ENCODE measurements at places on chromosomes 12 and 14.

DNA sequence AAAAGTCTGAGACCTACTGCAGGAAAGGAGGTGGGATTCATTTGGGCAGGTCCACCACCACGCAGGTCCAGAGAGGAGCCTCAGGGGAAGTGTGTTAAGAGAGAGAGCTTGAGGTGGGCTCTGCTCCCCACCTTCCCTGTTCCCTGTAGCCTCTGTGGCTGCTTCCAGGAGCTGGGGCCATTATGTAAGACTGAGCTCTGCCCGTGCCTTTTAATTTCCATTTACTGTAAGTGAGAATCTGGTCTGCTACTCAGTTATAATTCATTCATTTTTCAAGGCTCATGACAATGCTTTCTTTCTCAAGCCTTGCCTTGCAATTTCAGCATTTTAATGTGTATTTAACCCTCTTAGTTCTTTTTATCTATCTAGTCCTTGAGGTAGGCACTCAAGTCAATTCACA is 8.3 kb downstream of the SLC4A8 start:
- peaks cover 5% of the 10 kb centered on the region for H3K4me1 ChIP-seq
- H3K36me3 ChIP-seq: no peaks in the 10 kb centered on the region
- no peaks in the 10 kb centered on the region for H3K27me3 ChIP-seq
- no peak for DNase-seq

DNA sequence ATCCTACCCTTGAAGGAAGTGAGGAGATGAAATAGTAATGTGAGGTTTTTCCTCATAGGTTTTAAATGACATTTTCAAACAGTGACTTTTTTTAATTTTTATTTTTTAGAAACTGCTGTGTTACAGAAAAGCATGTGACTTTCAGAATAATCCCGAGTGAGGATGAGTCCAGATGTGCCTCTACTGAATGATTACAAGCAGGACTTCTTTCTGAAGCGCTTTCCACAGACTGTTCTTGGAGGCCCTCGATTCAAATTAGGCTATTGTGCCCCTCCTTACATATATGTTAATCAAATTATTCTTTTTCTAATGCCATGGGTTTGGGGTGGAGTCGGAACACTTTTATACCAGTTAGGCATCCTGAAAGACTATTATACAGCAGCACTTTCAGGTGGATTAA is 15.8 kb downstream of the PCNX4 start:
- DNase-seq: no peak
- peaks cover 18% of the 10 kb centered on the region for H3K4me1 ChIP-seq
- no peak overlapping the region for H3K4me3 ChIP-seq
- peaks cover 4% of the 10 kb centered on the region for H3K36me3 ChIP-seq
- H3K27me3 ChIP-seq: no peaks in the 10 kb centered on the region

DNA sequence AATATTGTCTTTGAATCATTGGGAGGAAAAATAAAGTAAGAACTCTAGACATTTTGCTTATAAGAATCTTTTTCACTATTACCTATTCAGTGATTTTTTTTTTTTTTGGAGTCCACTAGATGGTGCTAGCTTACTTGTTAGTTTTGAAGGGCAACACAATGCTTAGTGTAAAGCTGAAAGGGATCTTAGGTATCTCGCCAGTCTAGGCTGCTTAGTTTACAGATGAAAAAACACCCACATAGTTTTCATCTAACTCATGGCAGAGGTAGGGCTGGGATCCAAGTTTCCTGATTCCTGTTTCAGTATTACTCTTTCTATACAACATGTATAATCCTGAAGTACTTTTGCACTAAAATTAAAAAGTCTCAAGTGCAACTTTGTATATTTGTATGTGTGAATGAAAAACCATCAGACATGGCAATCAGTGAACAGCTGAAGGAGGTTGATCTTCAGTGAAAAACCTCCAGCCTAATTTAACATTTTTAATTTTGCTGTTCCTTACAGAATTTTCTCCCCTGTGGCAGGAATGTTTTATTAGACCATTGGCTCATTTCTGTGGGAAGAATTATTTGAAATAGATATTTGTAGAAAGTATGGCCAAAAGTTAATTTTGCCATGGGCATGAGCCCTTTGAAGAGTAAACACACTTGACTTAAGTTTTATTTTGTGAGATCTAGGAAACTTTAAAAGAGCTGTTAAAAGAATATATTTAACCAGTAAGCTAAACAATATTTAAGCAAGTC is 40.7 kb downstream of the LRRIQ1 start:
- no peaks in the 10 kb centered on the region for H3K27me3 ChIP-seq
- H3K27ac ChIP-seq: no peak overlapping the region
- no peak overlapping the region for H3K4me3 ChIP-seq
- no peaks in the 10 kb centered on the region for H3K4me1 ChIP-seq
- DNase-seq: no peak

DNA sequence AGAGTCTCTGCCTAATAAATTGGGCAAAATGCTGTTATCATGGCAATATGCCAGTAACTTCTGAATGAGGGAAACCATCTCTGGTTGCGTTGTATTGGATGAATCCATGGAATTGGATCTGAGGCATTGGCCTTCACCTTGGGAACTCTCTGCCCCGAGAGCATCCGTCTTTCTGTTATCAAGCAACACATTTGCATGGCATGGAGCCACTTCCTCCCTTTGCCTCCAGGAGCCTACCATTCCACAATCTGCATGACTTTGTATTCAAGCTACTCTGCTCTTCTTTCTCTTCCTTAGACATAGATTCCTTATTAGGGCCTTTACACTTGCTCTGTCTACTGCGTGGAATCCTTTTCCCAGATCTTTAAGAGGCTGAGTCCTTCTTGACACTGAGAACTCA is 57.2 kb downstream of the RIC8B start:
- H3K36me3 ChIP-seq: peaks cover 7% of the 10 kb centered on the region
- no peak for DNase-seq
- no peak overlapping the region for H3K4me3 ChIP-seq
- no peak overlapping the region for H3K27ac ChIP-seq
- peaks cover 16% of the 10 kb centered on the region for H3K4me1 ChIP-seq

DNA sequence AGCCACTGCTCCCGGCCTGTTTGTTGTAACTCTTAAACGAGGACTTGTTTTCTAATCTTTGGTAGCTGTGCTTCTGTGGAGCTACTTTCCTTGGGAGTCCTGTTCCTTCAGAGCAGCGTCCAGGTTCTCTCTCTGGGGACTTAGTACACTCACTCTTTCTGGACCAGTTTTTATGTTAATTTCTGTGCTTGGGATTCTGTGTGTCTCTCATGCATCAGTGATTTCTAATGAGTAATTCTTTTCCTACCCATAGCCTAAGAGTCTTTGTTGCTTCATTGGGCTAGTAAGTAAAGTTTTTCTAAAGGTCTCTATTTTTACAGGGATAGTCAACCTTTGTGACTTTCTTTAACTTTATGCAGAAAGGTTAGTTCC is 289.3 kb downstream of the FBXL14 start:
- H3K36me3 ChIP-seq: peaks cover 5% of the 10 kb centered on the region
- H3K4me3 ChIP-seq: no peak overlapping the region
- no peak overlapping the region for H3K27ac ChIP-seq
- DNase-seq: no peak
- H3K4me1 ChIP-seq: peaks cover 4% of the 10 kb centered on the region

- peaks cover 4% of the 10 kb centered on the region for H3K36me3 ChIP-seq
- DNase-seq: no peak
- H3K4me1 ChIP-seq: peaks cover 4% of the 10 kb centered on the region
- H3K27me3 ChIP-seq: no peaks in the 10 kb centered on the region
Observed at GRCh38 chr12:49502590-49502989, 36.2 kb upstream of the KCNH3 start.

DNA sequence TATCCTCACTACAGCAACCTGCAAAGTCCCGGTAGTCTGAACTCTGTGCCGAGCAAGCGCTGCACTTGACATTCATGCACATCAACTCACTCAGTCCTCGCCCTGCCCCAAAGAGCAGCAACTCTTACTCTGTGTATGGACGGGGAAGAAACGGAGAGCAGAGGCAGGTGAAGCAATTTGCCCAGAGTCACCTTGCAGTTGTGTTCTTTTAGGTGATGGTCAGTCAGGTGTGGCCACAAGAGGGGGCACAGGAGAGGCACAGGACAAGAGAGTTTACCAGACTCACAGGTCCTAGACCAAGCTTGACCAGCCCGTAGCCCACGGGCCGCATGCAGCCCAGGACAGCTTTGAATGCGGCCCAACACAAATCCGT is 39.1 kb downstream of the TSPAN11 start:
- peaks cover 4% of the 10 kb centered on the region for H3K4me1 ChIP-seq
- no peak overlapping the region for H3K4me3 ChIP-seq
- peaks cover 32% of the 10 kb centered on the region for H3K27me3 ChIP-seq
- peaks cover 2% of the 10 kb centered on the region for H3K36me3 ChIP-seq
- H3K27ac ChIP-seq: no peak overlapping the region

GRCh38 chr14:59541731-59542130 is 34.9 kb downstream of the CCDC175 start:
- H3K27ac ChIP-seq: no peak overlapping the region
- no peak overlapping the region for H3K4me3 ChIP-seq
- H3K27me3 ChIP-seq: peaks cover 27% of the 10 kb centered on the region
- no peak for DNase-seq
- H3K4me1 ChIP-seq: no peaks in the 10 kb centered on the region

DNA sequence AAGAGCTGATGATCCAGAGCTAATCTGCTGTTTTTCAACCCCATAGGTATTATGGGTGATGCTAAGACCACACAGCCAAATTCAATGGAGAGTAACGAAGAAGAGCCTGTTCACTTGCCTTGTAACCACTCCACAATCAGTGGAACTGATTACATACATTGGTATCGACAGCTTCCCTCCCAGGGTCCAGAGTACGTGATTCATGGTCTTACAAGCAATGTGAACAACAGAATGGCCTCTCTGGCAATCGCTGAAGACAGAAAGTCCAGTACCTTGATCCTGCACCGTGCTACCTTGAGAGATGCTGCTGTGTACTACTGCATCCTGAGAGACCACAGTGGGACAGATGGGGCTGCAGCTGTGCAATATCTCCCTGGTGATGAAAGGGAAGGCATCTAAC is 386.0 kb downstream of the DAD1 start:
- H3K27me3 ChIP-seq: no peaks in the 10 kb centered on the region
- H3K4me1 ChIP-seq: no peaks in the 10 kb centered on the region
- H3K36me3 ChIP-seq: no peaks in the 10 kb centered on the region
- DNase-seq: no peak

GRCh38 chr14:73717266-73717665 is 3.1 kb upstream of the PNMA1 start:
- H3K4me1 ChIP-seq: peaks cover 19% of the 10 kb centered on the region
- H3K36me3 ChIP-seq: peaks cover 6% of the 10 kb centered on the region
- H3K27me3 ChIP-seq: no peaks in the 10 kb centered on the region
- H3K27ac ChIP-seq: peak overlapping the region; percentile 59

GRCh38 chr14:105647784-105648608 is 121.6 kb downstream of the TMEM121 start:
- peaks cover 17% of the 10 kb centered on the region for H3K27me3 ChIP-seq
- DNase-seq: no peak
- no peak overlapping the region for H3K27ac ChIP-seq
- H3K36me3 ChIP-seq: no peaks in the 10 kb centered on the region
- peak overlapping the region; percentile 75 for H3K4me3 ChIP-seq

GRCh38 chr14:77195766-77196165 is 14.2 kb downstream of the TMEM63C start:
- H3K27ac ChIP-seq: no peak overlapping the region
- no peaks in the 10 kb centered on the region for H3K4me1 ChIP-seq
- H3K4me3 ChIP-seq: no peak overlapping the region

- no peak for DNase-seq
- H3K4me1 ChIP-seq: no peaks in the 10 kb centered on the region
- H3K36me3 ChIP-seq: no peaks in the 10 kb centered on the region
- no peak overlapping the region for H3K27ac ChIP-seq
- no peak overlapping the region for H3K4me3 ChIP-seq
- no peaks in the 10 kb centered on the region for H3K27me3 ChIP-seq
Observed at GRCh38 chr12:115403689-115404088, 719.7 kb upstream of the TBX3 start.

GRCh38 chr12:14138495-14138894 is 157.1 kb upstream of the GRIN2B start:
- no peak for DNase-seq
- H3K4me3 ChIP-seq: no peak overlapping the region
- no peak overlapping the region for H3K27ac ChIP-seq
- H3K4me1 ChIP-seq: no peaks in the 10 kb centered on the region
- peaks cover 30% of the 10 kb centered on the region for H3K27me3 ChIP-seq

- peaks cover 3% of the 10 kb centered on the region for H3K36me3 ChIP-seq
- no peak overlapping the region for H3K27ac ChIP-seq
- DNase-seq: no peak
- no peak overlapping the region for H3K4me3 ChIP-seq
Observed at GRCh38 chr12:78562368-78563205, 302.0 kb upstream of the SYT1 start.
